ENCODE measurements at places on chromosomes 16 and 17.
A peak's percentile ranks its signal among the peaks of the same experiment; 100 is the strongest.

- DNase-seq, result no peak
Measured at GRCh38 chr17:77867308-77867781, 91.2 kb upstream of the TNRC6C start.

DNA sequence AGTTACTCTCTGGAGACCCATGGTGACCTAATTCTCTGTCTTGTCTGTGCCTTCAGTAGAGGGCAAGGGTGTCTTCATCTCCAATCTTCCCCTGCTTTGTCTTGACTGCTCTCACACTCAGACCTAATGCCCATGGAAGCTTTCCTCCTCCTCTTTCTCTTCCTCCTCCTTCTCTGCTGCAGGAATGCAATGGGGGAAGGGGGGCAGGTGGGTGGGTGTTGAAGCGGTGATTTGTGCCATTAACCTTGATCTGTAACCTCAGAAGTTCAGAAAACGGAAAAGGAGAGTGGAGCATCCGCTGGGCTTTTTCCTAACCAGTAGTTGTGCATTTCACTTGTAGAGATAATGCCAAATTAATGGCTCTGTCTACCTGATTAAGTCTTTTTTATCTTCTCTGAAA is 172.3 kb upstream of the CDH11 start:
- DNase-seq, result no peak

- no peak for DNase-seq
Measured at GRCh38 chr16:85838381-85838780, 38.9 kb downstream of the COX4I1 start.

DNA sequence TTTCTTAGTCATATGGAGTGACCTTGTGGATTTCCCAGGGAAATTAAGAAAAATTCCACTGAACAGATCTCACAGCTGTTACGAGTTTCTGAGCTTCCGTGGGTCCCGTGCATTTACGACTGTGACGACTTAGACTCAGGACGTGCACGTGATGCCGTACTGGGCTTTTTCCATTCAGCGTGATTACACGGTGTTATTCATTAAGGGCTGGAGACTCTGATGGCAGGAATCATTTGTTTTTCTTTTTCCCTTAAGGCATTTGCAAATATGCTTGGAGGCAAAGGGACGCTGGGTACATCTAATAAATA is 57.2 kb downstream of the TBC1D16 start:
- no peak for DNase-seq

GRCh38 chr16:78574571-78574970 is 475.1 kb downstream of the WWOX start:
- no peak for DNase-seq

DNA sequence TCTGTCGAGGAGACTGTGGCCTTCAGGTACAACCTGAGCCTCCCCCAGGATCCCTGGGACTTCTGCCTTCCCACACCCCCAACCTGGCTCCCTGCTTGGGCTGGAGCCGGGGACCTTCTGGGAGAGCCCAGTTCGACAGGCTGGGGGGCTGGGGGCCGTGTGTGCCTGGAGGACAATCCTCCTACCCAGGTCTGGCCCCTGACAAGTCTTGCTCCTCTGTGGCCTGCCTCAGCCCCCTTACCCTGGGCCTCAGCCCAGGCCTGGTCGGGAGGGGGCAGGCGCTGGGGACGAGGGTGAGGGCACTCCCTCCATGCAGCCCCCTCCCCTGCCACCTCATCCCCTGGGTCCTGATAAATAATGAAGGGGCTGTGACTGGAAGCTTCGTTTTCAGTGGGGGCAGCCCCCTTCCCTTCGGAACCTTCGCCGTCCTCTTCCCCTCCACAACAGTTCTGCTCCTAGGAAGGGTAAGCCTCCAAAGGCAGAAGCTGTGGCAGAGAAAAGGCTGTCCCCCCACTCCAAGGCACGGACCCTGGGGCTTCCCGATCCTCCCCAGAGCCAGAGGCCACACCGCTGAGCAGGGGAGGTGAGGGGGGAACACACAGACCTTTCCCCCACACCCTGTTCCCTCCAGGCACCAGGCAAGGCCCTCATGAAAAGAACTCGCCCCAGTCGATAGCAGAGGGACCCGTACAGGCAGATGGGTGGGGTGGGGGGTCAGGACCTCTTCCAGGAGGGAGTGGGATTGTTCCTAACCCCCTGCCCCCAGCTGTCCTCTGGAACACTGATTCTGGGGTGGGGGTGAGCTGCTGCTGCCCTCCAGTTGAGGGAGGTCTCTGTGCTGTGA is 5.0 kb upstream of the BAHCC1 start:
- DNase-seq, result no peak

DNA sequence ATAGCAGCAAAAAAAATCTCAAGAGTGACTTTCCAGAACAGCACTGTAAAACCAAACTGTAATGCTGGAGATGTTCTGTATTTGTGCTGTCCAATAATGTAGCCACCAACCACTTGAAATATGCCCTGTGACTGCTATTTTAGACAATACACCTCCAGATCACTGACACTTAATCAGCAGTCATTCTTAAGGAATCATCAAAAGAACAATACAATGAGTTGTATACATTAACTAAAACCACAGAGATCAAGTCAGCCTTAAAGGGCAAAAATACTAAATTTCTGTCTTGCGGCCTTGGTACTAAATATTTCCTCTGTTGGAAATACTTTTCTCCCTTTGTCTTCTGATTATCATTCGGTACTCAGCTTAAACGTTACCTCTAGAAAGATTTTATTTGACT is 33.6 kb upstream of the ANKFY1 start:
- DNase-seq, result no peak

DNA sequence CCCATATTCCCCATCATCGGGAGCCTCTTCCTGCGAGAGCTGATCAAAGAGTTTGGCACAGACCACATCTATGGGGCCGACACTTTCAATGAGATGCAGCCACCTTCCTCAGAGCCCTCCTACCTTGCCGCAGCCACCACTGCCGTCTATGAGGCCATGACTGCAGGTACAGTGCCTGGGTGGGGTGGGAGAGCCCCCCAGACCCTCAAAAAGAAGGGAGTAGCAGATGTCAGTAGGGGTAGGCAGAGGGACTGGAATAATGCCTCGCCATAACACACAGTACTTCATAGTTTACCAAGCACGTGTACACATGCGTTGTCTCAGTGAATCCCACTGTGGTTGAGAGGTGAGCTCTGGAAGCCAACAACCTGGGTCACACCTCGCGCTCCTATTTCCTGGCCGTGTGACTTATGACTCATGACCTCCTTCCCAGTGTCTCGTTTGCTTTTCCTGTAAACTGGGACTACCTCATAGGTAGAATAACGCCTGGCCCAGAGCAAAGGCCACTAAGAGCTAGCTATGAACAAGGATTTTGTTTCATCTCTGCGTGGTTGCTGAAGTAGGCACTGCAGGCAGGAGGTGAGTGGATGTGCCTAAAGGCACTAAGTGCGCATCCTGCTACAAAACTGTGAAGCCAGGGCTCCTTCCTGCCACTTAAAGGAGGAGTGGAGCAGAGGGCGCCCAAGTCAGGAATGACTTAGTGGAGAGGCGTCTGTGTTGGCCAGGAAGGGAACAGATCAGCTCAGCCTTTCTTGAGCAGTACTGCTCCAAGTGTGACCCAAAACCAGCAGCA is 5.2 kb downstream of the NAGLU start:
- no peak for DNase-seq

DNA sequence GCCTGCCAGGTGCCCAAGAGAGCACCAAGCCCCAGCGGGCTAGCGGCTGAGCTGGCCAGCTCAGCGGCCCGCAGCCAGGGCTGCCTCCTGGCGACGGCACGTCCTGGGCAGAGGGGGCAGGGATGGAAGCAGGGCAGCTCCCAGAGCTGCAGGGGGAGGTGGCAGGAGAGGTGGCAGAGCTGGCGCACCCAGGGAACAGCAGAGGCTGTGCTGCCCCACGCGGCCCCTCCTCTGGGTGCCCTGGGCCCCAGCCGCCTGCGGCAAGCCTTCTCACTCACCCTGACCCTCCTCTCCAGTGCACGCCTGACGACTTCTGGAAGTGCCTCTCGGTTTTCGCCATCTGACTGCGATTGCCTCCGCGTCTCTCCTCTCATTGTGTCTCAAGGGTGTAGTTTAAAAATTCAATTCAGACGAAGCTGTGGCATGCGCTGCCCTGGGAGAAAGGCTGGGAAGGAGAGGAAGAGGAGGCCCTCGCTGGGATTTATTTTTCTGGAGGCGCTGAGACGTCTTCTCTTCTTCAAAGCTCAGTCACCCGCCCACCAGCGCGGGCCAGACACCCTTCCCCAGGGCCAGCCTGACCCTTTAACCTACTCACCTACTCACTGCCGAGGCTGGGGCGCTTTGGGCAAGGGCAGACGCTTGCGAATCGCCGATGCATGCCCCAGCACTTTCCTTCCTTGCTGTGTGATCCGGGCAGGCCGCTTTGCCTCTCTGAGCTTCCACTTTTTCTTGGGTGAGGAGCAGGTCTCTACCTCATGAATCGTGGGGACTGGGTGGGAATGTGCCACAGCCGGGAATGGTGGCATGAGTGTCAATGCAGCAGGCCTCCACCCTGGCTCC is 24.9 kb downstream of the GSE1 start:
- peak; percentile 62 for DNase-seq

DNA sequence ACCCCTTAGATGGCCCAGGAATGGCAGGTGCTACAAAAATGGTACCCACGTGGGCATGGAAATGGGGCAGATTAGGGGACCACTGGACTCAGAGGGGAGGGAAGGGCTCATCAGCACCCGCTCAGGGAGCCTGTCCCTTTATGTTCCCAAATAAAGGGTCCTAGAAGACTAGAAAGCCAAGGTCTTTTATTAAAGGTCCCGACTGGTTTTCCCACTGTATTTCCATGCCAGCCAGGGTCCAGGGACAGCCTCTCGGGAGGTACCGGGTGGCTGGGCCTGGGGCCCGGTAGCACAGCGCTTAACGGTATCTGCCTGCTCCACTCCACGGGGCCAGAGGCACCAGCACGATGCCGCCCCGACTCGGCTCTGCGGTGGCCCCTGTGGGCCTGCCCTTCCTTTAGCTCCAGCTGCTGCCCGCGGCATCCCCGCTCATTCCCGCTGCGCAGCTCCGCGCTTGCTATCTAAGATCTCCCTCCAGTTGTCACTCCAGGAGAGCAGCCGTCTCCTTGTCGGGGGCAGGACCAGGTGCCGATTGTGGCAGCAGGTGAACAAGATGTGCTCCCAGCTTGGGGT is 1.4 kb downstream of the NT5C start:
- DNase-seq, result no peak

DNA sequence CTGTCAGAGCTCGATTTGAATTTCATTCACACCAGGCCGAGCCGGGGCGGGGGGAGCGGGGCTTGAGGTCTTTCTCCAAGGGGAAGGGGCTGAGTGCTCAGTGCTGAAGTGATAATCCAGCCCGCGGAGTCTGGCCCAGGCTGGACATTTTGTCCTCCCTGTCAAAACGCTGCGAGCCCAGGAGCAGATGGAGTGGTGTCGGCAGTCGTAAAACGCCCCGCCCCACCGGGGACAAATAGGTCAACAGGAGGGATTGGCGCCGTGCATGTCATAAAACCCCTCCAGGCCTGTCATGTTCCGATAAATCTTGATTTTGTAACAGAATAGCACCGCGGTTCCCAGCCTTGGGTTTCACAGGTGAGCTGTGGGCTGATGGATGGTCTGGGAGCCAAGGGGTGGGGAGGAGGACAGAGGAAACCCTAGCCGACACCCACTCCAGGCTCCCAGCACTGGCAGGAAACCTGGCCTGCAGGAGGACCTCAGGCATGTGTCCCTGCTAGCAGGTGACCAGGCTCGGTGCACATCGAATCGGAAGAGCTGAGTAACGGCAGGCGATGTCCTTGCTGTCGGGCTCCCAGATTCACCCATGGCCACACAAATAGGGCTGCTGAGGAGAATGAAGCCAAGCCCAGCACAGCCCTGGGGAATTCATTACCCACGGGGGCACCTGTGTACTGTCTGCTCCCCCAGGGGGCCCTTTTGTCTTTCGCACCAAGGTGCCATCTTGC is 341.4 kb downstream of the FOXL1 start:
- no peak for DNase-seq

DNA sequence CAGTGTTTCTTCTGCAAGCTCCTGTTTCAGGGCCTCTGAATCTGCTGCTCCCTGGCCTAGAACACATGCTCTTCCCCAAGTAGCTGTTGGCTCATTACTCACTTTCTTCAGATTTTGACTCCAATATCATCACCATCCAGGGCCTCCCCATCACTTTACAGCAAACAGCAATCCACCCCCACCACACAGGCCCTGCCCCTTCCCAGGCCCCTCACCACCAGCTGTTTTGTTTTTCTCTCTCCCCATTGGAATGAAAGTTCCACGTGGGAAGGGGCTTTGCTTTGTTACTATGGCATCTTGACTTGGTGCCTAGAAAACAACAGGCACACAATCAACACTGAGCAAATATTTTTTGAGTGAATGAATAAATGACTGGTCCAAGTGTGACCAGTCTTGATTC is 4.0 kb downstream of the TMEM170A start:
- no peak for DNase-seq

DNA sequence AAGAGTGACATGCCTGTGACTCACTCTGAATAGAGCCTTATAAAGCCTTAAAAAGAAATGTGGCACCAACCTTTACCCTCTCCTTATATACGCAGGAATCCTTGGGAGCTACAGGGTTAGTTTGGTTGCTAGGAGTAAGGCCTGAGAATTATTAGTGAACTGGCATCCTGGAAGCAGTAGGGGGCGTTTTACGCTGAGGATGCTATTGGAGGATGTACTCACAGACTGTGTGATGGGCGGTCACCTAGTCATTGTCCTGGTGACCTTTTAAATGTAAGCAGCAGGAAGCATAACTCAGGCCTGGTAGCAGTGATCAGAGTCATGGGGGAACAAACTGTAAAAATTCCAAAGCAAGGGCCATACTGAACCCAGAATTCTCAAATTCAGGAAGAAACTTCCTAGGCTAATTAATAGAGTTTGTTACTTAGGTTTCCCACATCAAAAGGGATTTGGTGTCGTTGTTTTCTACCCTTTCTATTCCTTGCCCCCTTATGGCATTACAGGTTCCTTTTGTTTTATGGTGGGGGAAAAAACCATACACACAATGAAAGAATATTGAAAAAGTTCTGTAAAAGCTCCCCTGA is 153.8 kb downstream of the SNX11 start:
- DNase-seq, result peak; percentile 10

DNA sequence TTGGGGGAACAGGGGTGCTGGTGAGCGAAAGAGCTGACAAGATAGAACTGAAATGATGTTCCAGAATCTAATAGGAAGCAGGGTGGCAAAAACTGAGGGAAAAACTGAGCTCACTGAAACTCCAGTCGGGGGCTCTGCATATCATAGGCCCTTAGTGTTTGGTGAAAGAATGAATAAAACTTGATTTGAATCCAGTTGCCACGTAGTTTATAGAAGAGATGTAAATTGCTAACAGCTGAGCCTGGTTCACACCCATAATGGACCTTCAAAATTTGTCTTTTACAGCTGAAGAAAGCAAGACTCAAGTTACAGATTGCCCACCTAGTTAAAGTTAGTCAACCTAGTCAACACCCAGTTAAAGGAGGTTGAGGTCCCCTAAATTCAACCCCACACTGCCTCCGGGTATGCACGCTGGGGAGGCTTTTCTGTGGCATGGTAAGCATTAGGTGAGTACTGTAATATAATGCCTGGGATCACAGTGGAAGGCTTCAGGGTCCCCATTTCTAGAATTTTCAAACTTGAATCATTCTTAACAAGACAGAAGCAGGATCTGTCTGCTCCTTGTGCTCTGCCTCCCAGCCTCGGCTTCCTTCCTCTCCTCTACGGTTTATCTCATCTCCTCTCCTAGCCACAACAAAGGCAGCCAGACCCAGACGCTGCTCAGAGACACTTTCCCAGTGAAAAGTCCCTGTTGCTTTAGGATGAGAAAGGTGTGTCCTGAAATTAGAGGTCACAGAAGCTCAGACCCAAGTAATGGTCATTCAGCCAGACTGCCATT is 26.9 kb upstream of the SUPT4H1 start:
- DNase-seq, result no peak

Data from DMS153 (cell line).